Activated CD8-positive, alpha-beta memory T cell treated with anti-CD3 and anti-CD28 coated beads for 1 hour (primary cell): ENCODE measurements at places on chromosomes 5 and 9.

- DNase-seq, result no peak
Observed at GRCh38 chr5:96175090-96175489, 213.4 kb upstream of the ELL2 start.

DNA sequence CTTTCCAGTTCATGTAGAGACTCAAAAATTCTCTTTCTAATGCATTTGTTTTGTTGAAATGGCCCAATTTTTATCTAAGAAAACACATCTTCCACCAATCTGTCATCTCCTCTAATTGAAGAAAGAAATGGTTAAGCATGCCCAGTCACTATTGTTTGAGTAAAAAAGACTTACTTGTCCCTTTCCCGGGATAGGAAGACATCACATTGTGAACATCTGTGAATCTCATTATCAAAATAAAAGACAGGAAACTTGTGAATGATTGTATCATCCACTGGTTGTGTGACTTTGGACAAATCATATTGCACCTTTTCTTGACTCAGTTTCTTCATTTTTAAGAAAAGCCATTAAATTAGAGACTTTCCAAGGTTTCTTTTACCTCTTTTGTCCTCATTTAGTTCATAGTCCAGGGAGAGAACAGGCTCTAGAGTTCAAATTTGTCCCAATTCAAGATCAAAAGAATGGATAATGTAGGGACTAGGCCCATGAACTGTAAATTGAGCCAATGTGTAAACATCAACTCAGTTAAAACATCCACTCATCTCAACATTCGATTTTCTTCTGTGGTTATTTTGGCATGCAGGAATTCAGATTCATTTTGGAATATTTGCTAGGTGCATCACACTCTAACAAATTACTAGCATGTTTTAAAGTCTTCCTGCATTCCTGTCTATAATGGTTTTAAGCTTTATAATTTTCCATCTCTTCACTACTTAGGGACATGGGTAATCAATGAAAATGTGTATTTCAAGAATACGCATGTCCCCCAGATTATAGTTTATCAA, 838.0 kb upstream of the WWC1 start:
- no peak for DNase-seq

DNA sequence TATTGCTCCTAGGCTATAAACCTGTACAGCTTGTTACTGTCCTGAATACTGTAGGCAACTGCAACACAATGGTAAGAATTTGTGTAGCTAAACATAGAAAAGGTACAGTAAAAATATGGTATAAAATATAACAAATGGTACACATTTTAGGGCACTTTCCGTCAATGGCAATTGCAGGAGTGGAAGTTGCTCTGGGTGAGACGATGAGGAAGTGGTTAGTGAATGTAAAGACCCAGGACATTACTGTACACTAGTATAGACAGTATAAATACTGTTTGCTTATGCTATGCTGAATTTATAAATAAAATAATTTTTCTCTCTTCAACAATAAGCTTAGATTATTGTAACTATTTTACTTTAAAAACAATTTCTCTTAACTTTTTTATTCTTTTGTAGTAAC, 15.6 kb upstream of the ADRB2 start:
- no peak for DNase-seq

GRCh38 chr9:86470326-86470725, 116.1 kb upstream of the TUT7 start:
- DNase-seq, result no peak

- DNase-seq, result no peak
Observed at GRCh38 chr9:96513622-96514021, 63.7 kb downstream of the HABP4 start.

- no peak for DNase-seq
Observed at GRCh38 chr9:120845255-120845654, 2.5 kb upstream of the PSMD5 start.

DNA sequence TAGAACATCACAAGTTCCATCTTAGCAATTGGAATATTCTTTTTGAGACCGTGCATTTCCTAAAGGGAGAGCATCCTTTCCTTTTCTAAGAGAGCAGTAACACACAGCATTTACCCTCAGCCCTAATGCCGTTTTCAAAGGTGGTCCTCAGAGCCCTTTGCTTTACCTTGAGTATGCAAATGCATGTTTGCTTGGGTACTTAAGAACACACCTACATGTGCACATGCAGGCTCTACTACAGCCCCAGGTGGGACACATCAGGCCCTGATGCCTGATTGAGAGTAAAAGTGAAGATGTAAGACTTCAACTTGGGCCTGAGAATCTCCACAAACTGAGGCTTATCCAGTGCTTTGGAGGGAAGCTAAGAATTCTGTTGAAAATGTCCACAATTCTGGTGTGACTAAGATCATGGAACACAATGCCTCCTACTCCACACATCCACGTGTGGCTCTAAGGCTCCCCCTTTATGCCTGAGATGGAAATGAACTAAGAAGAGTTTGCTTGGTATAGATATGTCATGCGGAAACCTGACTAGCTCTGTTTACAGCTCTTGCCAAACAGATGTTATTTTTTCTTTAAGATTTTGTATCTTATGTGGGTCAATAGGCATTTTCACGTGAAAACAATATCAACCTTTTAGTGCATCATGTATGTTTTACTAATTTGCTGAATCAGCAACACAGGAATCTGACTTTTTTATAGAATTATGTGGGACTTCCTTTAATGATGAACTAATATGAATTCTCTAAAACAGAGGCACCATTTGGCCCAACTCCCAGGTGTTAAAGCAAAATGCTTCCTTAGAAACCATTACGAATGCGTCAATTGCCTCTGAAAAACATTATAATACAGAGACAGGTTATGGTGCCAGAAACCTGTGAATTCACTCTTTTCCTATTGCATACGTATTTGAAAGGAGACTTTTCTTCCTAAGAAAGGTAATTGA, 48.9 kb upstream of the SLC2A8 start:
- no peak for DNase-seq

DNA sequence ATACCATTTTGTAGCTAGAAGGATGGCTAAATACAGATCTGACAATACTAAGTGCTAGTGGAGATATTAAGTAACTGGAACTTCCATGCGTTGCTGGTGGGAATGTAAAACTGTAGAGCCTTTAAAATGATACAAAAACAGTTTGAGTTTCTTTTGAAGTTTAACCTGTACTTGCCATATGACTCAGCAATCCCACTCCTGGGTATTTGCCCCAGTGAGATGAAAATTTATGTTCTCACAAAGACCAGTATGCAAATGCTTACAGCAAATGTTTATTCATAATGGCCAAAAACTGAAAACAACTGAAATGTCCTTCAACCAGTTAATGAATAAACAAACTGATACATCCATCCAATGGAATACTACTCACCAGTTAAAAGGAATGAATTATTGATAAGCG, 137.3 kb downstream of the SLC12A2 start:
- DNase-seq, result no peak

GRCh38 chr5:16549491-16550206, 67.1 kb downstream of the RETREG1 start:
- DNase-seq, result no peak

DNA sequence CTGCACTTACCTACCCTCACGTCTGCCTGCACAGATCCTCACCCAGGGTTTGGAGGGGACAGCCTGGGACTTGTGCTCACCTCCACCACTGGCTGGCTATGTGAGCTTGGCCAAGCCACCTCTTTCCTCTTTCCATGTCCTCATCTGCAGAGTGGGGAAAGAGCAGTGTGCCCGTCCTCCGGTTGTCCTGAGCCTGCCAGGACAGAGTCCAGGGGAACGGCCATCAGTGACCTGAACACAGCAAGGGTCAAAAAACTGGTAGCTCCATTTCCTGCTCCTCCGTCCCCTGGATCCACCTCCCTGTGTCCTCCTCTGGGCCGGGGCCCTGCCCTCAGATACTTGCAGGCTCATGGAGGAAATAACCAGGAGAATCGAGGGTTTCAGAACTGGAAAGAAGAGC, 187.7 kb downstream of the OLFM1 start:
- DNase-seq, result no peak

- no peak for DNase-seq
Observed at GRCh38 chr5:118726891-118727290, 261.5 kb downstream of the DTWD2 start.

- DNase-seq, result no peak
Observed at GRCh38 chr9:93664549-93665120, 88.3 kb downstream of the PHF2 start.

DNA sequence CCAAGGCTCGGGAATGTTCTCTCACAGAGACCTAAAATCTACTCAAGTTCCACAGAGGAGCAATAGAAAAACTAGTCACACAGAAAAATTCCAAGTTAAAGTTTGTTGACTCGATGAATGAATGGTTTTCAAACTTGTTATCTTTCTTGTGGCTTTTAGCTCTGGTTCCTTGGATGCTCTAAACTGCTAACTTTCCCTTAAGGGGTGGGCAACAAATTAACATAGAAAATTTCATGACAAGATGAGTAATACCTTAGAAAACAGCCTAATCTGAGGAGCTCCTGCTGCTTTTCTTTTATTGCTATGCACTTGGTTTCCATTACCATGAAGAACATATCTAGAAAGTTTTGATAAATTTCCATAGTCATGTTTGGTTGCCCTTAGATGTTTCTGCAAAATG, 100.2 kb upstream of the CCDC112 start:
- no peak for DNase-seq

- no peak for DNase-seq
Observed at GRCh38 chr9:78297672-78297961, 692 bp downstream of the PSAT1 start.

GRCh38 chr5:74673011-74673790, 11.8 kb upstream of the HEXB start:
- DNase-seq, result no peak

DNA sequence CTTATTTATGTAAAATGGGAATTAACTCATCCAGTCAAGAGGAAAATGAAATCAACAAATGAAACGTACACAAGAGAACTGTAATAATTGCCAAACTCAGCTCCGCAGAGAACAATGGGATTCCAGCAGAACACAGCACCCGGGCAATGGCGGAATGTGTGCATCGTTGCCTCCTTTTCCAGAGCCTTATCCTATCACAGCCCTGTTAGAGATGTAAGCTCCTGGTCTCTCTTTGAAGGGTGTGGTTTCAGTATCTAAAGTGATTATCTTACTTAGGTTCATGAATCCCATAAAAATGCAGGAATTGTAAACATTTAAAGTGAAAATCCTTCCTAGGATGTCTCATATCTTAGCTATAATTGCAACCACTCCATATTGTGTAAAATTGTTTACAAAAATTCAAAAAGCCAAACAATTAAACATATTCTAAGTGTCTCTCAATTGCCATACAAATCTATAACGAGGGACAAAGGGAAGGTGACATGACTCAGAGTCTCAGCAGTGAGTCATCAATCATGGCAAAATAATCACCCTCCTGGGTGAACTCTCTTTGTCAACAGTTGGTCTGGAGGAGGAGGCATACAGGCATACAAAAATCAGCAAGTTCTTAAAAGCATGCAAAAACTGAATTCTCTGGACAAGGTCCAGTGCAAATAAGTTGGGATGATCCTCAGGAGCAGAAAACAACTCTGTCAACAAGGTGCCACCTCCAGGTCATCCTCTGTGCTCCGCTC, 22.6 kb downstream of the SEMA5A start:
- no peak for DNase-seq

DNA sequence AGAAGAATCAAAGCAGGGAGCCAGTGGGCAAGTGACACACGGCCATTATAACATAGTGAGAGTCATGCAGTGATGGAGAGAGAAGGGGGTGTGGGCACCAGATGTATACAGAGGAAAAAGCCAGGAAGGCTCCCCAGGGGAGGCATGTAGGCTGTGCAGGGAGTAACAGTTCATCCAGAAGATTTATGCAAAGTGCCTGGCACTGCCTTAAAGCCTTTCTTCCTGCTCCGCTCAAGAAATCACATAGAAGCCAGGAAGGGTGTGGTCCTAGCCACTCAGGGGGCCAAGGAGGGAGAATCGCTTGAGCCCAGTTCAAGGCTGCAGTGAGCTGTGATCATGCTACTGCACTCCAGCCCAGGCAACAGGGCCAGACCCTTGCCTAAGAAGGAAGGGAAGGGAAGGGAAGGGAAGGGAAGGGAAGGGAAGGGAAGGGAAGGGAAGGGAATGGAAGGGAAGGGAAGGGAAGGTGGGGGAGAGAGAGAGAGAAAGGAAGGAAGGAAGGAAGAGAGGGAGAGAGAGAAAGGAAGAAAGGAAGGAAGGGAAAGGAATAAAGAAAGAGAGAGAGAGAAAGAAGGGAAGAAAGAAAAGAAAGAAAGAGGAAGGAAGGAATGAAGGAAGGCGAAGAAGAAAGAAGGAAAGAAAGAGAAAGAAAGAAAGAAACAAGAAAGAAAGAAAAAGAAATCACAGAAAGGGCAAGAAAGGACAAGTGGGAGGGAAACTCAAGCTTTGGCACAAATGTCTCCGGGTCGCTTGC, 89.8 kb downstream of the LHX2 start:
- DNase-seq, result no peak

- DNase-seq, result no peak
Observed at GRCh38 chr5:146428658-146429057, 18.5 kb upstream of the TCERG1 start.

DNA sequence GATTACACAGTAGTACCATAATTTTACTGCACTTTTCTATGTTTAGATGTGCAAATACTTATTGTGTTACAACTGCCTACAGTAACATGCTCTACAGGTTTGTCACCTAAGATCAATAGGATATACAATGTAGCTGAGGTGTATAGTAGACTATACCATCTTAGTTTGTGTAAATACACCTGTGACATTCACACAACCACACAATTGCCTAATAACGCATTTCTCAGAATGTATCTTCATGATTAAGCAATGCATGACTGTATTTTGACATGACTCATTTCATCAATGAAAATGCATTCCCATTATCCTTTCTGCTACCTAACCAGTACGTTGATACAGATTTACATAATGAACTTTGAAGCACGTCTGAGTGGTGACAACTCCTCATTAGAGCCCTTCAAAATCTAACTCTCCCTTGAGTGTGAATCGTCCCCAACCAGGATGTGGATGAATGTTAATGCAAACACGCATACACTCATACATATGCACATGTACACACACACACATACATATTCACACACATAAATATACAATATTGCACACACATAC, 28.4 kb downstream of the GZMK start:
- no peak for DNase-seq

DNA sequence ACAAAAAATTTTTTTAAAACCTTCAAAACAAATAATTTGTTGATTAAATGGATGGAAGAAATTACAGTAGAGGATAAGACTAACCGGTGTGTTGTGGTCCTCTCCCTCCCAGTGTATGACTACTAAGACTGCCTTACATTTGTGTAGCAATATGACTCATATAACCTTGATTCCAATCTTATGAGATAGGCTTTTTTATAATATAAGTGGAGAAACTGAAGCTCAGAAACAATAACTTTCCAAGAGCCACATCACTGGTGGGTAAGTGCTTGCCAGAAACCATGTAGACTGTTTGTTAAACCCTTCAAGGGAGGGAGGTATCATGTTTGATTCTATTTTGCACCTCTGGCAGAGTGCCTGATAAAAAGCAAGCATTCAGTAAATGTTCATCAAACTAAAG, 47.5 kb downstream of the NLN start:
- DNase-seq, result no peak

GRCh38 chr9:36876056-36876455, 158.0 kb downstream of the PAX5 start:
- DNase-seq, result no peak
